Right forelimb (tissue), 1 donor: ENCODE measurements at places on chromosomes 2 and 18.

- DNase-seq, result no peak
These were observed 15.4 kb downstream of the NAB1 start for GRCh38 chr2:190664240-190664639.

DNA sequence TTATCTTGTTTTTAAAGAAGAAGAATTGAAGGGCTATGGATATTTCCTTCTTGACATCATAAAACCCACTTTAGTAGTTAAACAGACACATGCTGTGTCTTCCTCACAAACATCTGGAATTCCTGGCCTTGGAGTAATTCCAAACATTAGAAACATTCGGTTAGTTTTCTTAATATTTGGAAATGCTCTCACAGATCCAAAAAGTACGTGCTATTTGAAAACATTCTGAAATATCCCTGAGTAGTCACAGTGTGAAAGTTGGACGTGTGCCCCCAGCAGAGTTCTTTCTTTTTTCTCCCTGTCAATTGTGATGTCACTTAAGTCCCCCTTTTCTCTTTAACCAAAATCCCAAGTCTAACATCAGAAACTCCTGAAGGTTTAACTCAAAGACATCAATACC lies 91.3 kb downstream of the ANTXR1 start:
- DNase-seq, result no peak

- DNase-seq, result no peak
These were observed 96.0 kb downstream of the SMAD7 start for GRCh38 chr18:48854780-48855179.

GRCh38 chr2:5915881-5916310 lies 223.7 kb downstream of the SOX11 start:
- no peak for DNase-seq

- no peak for DNase-seq
These were observed 690.6 kb upstream of the SLC8A1 start for GRCh38 chr2:41142478-41142877.

GRCh38 chr2:240481720-240482119 lies 46.3 kb downstream of the GPC1 start:
- no peak for DNase-seq

- no peak for DNase-seq
These were observed 48.9 kb upstream of the COBLL1 start for GRCh38 chr2:164890544-164890943.

DNA sequence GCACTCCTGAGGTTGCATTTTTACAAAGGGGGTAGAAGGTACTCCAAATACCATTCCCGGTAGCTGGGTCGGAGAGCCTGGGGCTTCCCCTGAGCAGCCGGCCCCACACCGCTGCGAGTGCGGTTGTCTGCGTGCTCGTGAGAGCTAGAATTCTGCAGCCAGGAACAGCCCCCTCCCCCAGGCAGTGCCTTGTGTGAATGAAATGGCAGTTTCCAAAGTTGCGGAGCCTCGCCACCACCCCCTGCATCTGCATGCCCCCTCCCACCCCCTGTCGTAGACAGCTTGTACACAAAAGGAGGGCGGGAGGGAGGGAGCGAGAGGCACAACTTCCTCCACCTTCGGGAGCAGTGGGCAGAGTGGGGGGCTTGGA lies 1.1 kb downstream of the MYCN start:
- DNase-seq, result peak; percentile 56

- DNase-seq, result no peak
These were observed 401.7 kb downstream of the LRATD1 start for GRCh38 chr2:15034246-15034645.

DNA sequence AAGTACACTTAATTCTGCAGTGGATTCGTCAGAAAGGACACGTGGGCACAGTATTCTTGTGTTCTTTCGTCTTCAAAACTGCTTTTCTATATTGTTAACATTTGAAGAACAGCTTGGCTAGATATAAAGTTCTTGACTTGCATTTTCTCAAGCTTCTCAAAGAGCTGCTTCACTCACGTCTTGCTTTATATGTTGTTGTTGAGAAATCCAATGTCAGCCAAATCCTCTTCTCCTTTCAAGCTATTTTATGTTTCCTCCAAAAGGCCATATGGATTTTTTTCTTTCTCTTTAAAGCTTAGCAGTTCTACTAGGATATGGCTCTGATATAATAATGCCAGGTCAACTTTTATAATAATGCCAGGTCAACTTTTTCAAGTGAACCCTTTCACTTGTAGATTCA lies 65.5 kb upstream of the CYP1B1 start:
- no peak for DNase-seq

- DNase-seq, result no peak
These were observed 36.3 kb downstream of the PIEZO2 start for GRCh38 chr18:11113046-11113548.

DNA sequence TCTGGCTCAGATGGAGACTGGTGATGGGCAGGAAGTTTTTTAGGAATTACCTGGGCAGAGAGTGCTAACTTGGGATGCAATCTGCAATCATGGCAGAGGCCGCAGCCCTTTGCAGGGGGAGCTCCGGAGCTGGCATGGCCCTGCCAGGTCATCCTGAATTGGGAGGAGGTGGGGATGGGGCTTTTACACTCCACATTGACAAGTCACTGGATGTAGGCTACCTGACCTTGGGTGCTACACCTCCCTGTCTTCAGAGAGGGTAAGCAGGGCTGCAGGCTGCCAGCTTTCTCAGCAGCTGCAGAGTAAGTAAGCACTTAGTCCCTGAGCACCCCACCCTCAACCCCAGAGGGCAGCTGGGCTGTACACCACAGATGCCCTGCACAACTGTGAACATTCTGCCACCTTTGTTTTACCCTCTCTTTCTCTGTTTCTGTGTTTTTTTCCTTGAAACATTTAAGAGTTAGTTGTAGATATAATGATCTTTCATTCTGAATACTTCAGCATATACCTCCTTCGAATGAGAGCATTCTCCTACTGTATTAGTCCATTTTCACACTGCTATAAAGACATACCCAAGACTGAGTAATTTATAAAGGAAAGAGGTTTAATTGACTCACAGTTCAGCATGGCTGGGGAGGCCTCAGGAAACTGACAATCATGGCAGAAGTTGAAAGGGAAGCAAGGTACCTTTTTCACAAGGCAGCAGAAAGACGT lies 6.8 kb upstream of the HS1BP3 start:
- DNase-seq, result no peak

GRCh38 chr2:102139851-102140250 lies 2.7 kb upstream of the IL1R1 start:
- DNase-seq, result no peak

DNA sequence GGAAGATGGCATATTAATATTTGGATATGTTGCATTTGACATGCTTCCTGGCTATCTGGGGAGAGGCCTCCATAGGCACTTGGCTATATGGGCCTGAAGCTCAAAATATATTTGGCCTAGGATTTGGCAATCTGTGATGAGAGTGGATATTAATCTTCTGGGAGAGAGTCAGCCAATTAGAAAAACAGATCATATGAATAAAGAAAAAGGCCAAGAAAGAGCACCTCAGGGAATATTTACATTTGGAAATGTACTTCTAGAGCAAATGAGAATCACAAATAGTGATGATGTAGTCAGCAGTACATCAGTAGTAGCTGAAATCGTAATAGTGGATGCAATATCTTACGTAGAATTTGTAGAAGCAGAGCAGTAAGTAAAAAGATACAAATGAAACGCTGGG lies 277.0 kb downstream of the CTNNA2 start:
- no peak for DNase-seq

DNA sequence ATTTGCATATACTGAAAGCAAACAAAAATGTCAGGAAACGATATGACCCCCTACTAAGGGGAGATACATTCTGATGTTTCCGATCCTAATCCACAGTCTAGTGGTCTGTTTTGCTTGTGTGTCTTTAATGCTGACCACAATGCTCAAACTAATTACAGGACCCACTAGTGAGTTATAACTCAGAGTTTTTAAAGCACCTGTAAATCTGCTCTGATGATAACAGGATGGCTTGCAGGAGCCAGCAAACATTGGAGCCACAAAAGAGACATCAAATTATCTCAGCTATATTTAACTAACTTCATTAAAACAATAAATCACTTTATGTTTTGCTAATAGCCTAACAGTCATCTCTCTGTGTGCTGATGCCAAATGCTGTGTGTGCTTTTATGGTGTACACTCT lies 300.3 kb downstream of the NBAS start:
- DNase-seq, result no peak

- DNase-seq, result no peak
These were observed 130.2 kb downstream of the DNAH6 start for GRCh38 chr2:84646514-84646913.

GRCh38 chr18:49716035-49716434 lies 97.3 kb downstream of the ACAA2 start:
- DNase-seq, result no peak

DNA sequence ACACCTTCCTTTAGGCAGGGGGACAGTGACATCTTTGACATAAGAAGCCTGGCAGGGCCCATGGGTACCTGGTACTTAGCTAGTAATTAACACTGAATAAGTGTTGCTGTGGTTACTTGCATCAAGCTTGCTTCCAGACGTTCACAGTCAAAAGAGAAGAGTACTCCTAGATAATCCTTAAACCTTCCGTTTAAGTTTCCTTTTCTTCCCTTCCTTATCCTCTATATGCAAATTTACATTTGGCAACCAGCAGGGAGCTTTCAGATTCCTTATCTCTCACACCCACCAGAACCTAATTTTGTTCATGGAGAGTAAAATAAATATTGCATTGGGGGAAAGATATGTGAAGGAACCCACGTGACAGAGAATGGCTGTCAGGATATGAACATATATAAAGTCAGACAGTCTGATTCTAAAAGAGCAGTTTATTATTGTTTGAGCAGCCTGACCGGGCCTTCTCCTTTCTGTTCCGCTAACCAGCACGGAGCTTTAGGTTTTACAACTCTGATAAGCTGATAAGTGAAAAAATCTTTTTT lies 7.8 kb upstream of the RAB31 start:
- DNase-seq, result no peak

DNA sequence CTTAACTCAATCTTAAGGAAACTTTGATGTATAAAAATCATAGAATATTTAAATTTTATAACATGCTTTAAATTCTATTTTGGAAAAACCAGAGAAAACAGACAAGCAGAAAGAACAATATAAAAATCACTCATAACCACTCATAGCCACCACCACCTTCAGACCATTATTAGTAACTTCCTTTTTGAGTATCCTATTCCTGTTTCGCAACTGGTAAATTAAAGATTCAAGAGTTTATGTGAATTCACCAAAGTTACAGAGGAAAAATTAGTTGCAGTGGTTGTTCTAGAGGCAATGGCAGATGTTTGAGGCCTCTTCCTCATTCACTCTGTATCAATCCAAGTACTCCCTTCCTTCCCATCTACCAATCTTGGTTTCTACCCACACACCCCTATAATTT lies 49.3 kb upstream of the PROKR1 start:
- no peak for DNase-seq

GRCh38 chr2:144713410-144713809 lies 193.5 kb upstream of the ZEB2 start:
- DNase-seq, result no peak

DNA sequence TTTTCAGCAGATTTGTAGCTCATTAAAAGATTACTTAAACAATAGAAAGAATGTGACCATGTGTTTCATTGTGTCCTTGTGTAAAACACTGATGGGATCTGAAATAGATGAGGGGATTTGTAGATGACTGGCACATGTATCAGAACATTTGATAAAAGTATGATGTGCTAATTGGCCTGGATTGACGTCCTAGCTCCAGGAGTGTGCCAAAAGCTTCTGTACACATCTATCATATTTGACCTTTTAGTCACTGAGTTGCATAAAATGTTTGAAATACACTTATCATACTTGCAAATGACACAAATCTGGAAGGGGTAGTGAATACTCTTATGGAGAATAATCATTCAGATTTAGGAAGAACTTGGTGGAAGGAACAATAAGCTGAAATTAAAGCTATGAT lies 778.5 kb downstream of the ERBB4 start:
- no peak for DNase-seq

DNA sequence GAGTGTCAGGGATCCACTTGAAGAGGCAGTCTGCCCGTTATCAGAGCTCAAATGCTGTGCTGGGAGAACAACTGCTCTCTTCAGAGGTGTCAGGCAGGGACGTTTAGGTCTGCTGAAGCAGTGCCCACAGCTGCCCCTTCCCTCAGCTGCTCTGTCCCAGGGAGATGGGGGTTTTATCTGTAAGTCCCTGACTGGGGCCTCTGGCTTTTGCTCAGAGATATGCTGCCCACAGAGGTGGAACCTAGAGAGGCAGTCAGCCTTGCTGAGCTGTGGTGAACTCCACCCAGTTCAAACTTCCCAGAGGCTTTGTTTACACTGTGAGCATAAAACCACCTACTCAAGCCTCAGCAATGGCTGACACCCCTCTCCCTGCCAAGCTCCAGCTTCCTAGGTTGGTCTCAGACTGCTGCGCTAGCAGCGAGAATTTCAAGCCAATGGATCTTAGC lies 38.1 kb downstream of the PLEK start:
- no peak for DNase-seq

DNA sequence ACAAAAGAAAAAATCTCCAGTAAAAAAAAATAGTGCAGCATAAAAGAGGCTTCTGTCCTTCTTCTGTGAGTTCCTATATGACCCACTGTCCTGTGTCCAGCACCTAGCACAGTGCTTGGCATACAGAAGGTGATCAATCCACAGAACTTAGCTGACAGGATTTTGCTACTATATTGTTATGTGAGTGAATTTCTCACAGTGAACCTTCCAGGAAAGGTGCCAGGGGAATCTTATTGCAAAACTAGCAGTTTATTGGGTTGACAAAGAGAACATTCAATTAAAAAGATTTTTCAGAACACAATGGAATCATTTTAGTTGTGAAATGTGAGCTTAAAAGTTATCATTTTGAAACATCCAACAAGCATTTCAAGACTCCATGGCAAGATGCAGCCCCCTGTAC lies 12.4 kb upstream of the TRIB2 start:
- no peak for DNase-seq

GRCh38 chr18:26133652-26134051 lies at the start of gene PSMA8:
TSS of gene PSMA8 (plus strand) at chr18:26133869. CDS start at chr18:26133966, 97 bp downstream.
- no peak for DNase-seq

DNA sequence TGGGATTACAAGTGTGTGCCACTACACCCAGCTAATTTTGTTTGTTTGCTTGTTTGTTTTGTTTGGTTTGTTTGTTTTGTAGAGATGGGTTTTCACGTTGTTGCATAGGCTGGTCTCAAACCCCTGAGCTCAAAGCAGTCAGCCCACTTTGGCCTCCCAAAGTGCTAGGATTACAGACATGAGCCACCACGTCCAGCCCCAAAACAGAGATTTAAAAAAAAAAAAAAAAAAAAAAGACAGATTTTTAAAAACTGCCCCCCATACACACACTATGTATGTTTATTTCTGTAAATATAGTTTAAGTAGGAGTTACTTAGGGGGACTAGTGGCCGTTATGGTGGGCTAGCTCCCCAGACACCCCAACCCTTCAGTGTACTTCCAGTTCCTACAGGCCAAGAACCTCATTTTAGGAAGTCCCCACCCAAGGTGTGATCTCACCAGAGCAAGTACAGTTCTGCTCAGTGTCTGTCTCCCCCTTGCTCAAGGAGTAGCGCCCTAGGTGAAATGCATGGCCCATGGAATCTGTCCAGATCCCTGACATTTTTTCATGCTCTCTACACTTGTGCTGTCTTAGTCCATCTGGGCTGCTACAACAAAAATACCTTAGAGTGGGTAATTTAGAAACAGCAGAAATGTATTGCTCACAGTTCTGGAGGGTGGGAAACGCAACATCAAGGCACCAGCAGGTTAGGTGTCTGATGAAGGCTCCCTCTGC lies 1.6 kb upstream of the TMBIM1 start:
- no peak for DNase-seq
